Mammary epithelial cell (primary cell): ENCODE measurements at places on chromosomes 5 and 9. TPM values are rescaled to one million over a fixed set of nuclear protein-coding genes. Genes with fewer than 3 reads are reported as not detected.

Gene ARHGEF37
- total RNA-seq, result 6.9 and 11.0 TPM in 2 replicates

Gene FYB1
- 3.4 and 6.6 TPM in 2 replicates for total RNA-seq

Gene TMEM215
- not detected for total RNA-seq

Gene CXCL14
- total RNA-seq, result 3.9 and 7.2 TPM in 2 replicates

Gene CACNA1B
- total RNA-seq, result 0.03 and 0.09 TPM in 2 replicates

Gene WDR70
- total RNA-seq, result 22.0 TPM

Gene NKD2
- total RNA-seq, result 0.14 and 0.32 TPM in 2 replicates

Gene CYLC2
- total RNA-seq, result not detected in 2 replicates

Gene SCGB3A2
- not detected in 2 replicates for total RNA-seq
